Sciatic nerve (tissue), 2 donors: ENCODE measurements at places on chromosomes 6 and 20. TPM values are rescaled to one million over a fixed set of nuclear protein-coding genes. Genes with fewer than 3 reads are reported as not detected.

DNA sequence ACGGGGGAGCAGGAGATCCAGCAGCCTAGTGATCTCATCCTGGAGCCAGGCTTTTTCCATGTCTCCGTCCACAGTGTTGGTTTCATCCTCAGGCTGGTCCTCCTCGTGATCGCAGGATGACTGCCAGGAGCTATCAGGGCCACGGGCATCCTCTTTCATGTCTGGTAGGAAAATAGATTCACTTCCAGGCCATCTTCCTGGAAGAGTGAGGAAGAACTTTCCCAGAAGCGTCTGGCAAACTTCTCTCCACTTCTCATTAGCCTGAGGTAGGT lies 15.3 kb upstream of the SLC9A8 start:
- DNase-seq = no peak

- DNase-seq = no peak
Measured at GRCh38 chr20:62040381-62040922, 25.2 kb downstream of the TAF4 start.

The FAM217A gene
- not detected for total RNA-seq

DNA sequence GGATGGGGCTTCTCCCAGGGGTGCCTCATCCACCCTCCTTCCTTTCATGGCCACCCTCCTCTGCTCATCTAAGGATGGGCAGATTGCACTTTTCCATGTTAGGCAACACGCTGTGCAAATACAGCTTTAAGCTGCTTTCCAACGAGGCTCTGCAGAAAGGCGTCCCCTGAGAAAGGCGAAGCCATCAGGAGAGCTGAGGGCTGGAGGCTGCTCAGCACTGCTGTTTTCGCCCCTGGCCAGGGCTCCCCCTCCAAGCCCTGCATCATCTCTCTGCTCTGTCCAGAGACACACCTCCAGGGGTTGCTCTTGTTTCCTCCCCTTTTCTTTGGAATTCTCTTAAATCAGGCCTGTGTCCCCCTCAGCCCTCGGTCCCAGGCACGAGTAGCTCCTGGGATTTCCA lies 526.1 kb downstream of the CDH26 start:
- DNase-seq = no peak

- DNase-seq = no peak
Measured at GRCh38 chr6:10180138-10181074, 234.5 kb downstream of the TFAP2A start.

DNA sequence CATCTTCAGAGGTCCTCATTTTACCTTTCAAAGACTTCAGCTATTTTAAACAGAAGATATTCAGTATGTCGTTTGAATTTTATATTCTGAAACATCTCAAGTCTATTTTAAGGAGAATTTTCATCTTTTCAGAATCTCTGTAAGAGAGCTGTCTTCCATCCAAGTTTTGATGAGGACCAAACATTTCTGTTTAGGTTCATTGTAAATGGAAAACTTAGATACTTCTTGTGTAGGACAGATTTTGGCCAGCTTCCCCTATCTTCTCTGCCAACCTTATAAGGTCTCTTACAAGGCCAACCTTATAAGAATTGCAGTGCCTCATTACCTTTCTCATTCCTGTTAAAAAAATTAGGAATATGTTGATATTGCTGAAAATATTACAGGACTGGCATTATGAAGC lies 88.1 kb downstream of the AKAP7 start:
- DNase-seq = no peak

The CLPSL2 gene
- total RNA-seq = not detected
